ENCODE measurements at places on chromosomes 2 and 18.

GRCh38 chr18:73458186-73458964 lies 590.6 kb upstream of the NETO1 start:
- DNase-seq = no peak

- no peak for DNase-seq
These were observed 175.1 kb downstream of the ACKR3 start for GRCh38 chr2:236744716-236745115.

DNA sequence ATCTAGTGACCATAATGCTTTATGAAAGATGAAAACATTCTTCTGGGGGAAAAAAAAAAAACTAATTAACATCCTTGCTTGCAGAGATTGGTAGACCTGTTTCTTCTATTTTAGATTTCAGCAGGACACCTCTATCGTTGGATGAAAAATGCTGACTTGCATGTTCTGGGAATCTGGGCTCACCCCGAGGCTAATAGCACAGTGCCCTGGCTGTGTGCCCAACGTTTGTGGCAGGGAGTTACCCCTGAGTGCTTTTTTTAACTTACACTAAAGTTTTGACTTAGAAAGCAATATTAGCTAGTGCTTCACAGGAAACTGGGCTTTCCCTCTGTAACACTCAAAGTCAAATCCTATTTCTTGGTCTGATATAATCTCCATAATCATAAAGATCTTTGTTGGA lies 233.2 kb downstream of the SLC8A1 start:
- DNase-seq = no peak

- DNase-seq = peak; percentile 5
These were observed 7.7 kb upstream of the ICOS start for GRCh38 chr2:203928849-203929248.

GRCh38 chr2:191488135-191488534 lies 189.8 kb upstream of the NABP1 start:
- no peak for DNase-seq
